ENCODE measurements at places on chromosomes 11 and 22.

DNA sequence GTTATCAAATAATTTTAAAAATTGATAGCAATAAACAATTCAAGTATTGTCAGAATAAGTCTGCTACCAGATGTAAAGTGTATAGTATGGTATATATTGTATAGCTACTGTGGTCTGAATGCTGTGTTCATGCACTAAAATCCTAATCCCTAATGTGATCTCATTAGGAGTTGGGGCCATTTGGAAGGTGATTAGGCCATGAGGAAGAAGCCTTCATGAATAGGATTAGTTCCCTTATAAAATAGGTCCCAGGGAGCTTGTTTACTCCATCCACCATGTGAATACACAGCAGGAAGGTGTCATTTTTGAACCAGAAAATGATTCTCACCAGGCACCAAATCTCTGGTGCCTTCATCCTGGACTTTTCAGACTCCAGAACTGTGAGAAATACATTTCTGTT lies 363.0 kb upstream of the CNTN5 start:
- DNase-seq: no peak

DNA sequence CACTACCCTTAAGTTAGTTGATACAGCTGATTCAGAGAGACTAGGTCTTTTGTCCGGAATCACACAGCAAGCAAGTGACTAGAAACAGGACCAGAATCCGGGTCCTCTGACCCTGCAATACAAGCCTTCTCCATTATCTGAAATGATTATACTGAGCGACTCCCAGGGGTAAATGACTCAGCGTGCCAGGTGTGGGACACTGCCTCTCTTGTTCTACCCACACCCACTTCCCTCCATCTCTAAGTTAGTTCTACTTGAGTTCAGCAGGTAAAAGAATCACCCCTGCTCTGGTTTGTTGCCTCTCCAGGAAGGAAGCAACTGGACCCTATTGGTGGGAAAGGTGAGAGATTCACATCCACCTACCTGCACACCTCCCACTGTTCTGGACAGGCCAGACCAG lies 156.9 kb downstream of the DBX1 start:
- DNase-seq: no peak

- DNase-seq: no peak
Observed at GRCh38 chr22:43850529-43850928, 11.8 kb downstream of the SULT4A1 start.

GRCh38 chr22:46749682-46750529 lies 11.9 kb upstream of the CERK start:
- DNase-seq: no peak

DNA sequence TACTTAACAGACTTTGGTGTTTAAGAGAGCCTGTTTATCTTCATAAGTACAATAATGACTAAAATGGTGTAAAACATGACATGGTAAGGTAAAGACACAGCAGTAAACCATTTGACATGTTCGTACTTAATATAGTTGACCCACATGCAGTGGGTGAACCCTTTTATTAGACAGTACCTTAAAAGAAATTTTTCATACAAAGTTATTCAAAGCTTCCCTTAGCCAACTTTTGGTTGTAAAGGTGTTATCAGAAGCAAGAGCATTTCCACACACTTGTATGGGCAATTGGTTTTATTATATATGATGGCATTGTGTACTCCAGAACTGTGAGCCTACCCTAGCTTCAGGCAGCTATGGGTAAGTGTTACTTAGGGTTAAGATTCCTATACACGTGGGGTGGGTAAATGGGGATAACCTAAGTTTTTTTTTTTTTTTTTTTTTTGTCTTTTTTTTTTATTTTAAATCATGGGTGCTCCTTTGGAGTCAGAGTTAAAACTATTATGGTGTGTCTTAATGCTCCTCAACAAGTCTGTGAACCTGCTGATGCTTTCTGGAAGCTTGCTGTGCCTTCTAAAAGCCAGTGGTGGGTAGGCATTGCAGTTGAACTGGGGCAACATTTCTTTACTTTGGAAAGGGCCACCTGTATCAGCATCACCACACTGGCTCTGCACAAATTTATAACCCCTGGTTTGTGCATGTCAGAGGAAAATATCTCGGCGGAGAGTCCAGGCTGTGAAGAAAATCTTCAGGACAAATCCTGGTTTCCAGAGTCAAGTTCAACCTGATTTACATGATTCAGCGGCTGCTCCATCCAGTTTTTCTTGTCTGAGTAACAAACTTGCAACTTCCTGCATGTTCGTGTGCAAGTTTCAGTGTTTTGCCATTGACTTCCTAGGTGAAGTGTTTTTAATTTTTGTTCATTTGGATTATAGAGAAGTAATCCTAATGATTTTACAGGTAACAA lies 3.3 kb downstream of the PCF11 start:
- DNase-seq: peak; percentile 16

DNA sequence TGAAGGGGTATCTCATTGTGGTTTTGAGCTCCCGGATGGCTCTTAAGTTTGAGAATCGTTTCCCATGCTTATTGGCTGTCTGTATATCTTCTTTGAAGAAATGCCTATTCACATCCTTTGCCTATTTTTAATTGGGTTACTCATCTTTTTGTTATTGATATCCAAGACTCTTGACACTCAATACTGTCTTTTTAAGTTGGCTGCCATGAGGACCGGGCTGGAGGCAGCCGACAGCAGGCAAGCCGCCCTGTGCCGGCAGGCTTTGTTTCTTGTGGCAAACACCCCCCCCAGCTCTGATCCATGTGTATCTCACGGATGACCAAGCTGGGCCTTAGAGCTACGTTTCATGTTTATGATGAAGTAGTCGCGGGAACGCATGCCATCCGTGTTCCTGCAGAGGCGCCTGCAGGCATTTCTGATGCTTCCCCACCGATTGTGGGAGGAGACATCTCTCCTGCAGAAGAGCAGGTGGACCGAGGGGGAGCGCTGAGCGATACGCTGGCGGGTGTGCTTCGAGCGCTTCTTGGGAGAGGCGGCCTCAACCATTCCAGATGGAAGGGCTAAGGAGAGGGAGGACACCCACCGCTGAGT lies 95.8 kb downstream of the TBC1D22A start:
- peak; percentile 16 for DNase-seq

DNA sequence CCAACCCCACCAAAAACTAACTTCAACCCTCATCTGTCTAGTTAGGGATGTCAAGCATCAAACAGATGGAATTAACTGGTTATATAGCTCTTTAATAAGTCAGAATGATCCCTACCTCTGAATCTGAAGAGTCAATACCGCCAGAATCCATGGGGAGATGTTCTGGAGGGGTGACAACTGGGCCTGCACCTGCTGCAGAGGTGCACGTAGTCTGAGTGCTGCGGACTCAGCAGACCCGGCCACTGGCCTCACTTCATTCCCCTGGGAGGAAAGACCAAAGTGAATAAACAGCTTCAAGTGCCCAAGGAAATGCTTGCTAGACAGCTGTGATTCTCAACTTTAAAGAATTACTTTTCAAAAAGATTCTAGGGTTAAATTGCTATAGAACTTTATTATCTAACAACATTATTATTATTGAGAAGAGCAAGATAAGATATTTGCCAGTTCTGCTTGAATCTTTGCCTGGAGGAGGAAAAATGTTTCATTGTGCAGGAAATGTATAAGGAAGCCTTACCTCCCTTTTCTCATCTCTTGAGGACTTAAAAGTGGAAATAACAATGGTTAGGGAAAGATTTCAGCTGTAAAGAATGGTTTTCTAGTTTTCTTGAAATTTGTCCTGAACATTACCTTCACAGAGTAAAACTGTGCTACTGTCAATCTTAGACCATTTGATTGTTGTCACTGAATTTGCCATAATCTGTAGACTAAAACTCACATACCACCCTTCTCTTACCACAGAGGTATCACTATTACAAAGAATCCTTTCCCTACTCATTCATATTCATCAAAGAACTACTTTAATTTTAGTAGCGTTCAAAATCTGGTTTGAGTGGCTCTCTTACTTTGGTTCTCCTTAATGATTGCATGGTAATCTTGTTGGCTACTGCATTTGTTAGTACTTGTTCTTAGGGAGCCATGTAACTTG lies 4.2 kb downstream of the XBP1 start:
- DNase-seq: no peak

- peak; percentile 71 for DNase-seq
Observed at GRCh38 chr11:776561-777287, 563 bp downstream of the GATD1 start.

- DNase-seq: no peak
Observed at GRCh38 chr11:108997826-108998225, 333.0 kb downstream of the DDX10 start.

GRCh38 chr22:36052505-36052941 lies 23.9 kb upstream of the RBFOX2 start:
- peak; percentile 59 for DNase-seq
